Lower lobe of right lung (tissue), 2 donors: ENCODE measurements at places on chromosomes 6 and 20. TPM values are rescaled to one million over a fixed set of nuclear protein-coding genes. Genes with fewer than 3 reads are reported as not detected.

Gene LTB
- total RNA-seq: 10.0 TPM

- H3K27ac ChIP-seq: no peak overlapping the region
- H3K4me3 ChIP-seq: no peak overlapping the region
- H3K27me3 ChIP-seq: no peaks in the 10 kb centered on the region
- no peak for DNase-seq
- H3K4me1 ChIP-seq: peaks cover 8% of the 10 kb centered on the region
- H3K36me3 ChIP-seq: no peaks in the 10 kb centered on the region
These were observed 119.8 kb downstream of the NFATC2 start for GRCh38 chr20:51422514-51423289.

GRCh38 chr6:84618046-84618752 lies 146.2 kb downstream of the TBX18 start:
- no peak overlapping the region for H3K27ac ChIP-seq
- no peak overlapping the region for H3K4me3 ChIP-seq
- no peaks in the 10 kb centered on the region for H3K36me3 ChIP-seq
- H3K4me1 ChIP-seq: no peaks in the 10 kb centered on the region
- DNase-seq: no peak
- H3K27me3 ChIP-seq: no peaks in the 10 kb centered on the region

GRCh38 chr20:63072991-63073737 lies 66.4 kb upstream of the BHLHE23 start:
- peak; percentile 30 for DNase-seq
- H3K4me1 ChIP-seq: no peaks in the 10 kb centered on the region
- no peaks in the 10 kb centered on the region for H3K36me3 ChIP-seq
- H3K27ac ChIP-seq: no peak overlapping the region
- peaks cover 60% of the 10 kb centered on the region for H3K27me3 ChIP-seq
- no peak overlapping the region for H3K4me3 ChIP-seq

GRCh38 chr6:70954750-70955149 lies 2.1 kb downstream of the B3GAT2 start:
- H3K4me3 ChIP-seq: no peak overlapping the region
- no peak for DNase-seq
- no peak overlapping the region for H3K27ac ChIP-seq
- peaks cover 21% of the 10 kb centered on the region for H3K4me1 ChIP-seq
- H3K36me3 ChIP-seq: no peaks in the 10 kb centered on the region
